Epithelial cell of alveolus of lung (primary cell): ENCODE measurements at places on chromosomes 3 and 15. TPM values are rescaled to one million over a fixed set of nuclear protein-coding genes. Genes with fewer than 3 reads are reported as not detected.

OIP5 gene
- total RNA-seq: 1.7 and 8.9 TPM in 2 replicates

LINGO1 gene
- total RNA-seq: 0.13 TPM in 1 of 2 replicates, not detected in the other

ITIH1 gene
- not detected in 2 replicates for total RNA-seq

EPHB1 gene
- total RNA-seq: 0.24 and 0.65 TPM in 2 replicates

TM4SF4 gene
- total RNA-seq: not detected in 2 replicates

FGF12 gene
- 0.52 and 2.9 TPM in 2 replicates for total RNA-seq

SLC51A gene
- not detected in 2 replicates for total RNA-seq

TRPC1 gene
- 12.5 and 14.6 TPM in 2 replicates for total RNA-seq

GUCA1C gene
- total RNA-seq: not detected in 2 replicates

RARRES1 gene
- 88.2 and 148 TPM in 2 replicates for total RNA-seq

RAB7A gene
- total RNA-seq: 62.3 and 101 TPM in 2 replicates

GPR149 gene
- not detected in 2 replicates for total RNA-seq

PLIN1 gene
- total RNA-seq: 0.13 and 0.72 TPM in 2 replicates

GP5 gene
- total RNA-seq: 0.24 TPM in 1 of 2 replicates, not detected in the other

CYP1A2 gene
- not detected in 2 replicates for total RNA-seq

NOX5 gene
- 0.39 TPM in 1 of 2 replicates, not detected in the other for total RNA-seq

CILP gene
- under 0.01 and 0.08 TPM in 2 replicates for total RNA-seq

MORC1 gene
- total RNA-seq: not detected in 2 replicates

SLTM gene
- total RNA-seq: 25.2 and 46.1 TPM in 2 replicates

NR1I2 gene
- total RNA-seq: not detected in 2 replicates

COLQ gene
- total RNA-seq: 0.08 TPM in 1 of 2 replicates, not detected in the other

UNC13C gene
- total RNA-seq: not detected in 2 replicates

POC1A gene
- total RNA-seq: 4.1 and 8.7 TPM in 2 replicates

LRIG1 gene
- 27.0 and 30.2 TPM in 2 replicates for total RNA-seq

DCLK3 gene
- 0.39 TPM in 1 of 2 replicates, not detected in the other for total RNA-seq

IL5RA gene
- total RNA-seq: not detected in 2 replicates

TFRC gene
- total RNA-seq: 40.2 and 153 TPM in 2 replicates

PLCH1 gene
- total RNA-seq: under 0.01 and 0.08 TPM in 2 replicates
